Right hindlimb (tissue), 1 donor: ENCODE measurements at places on chromosomes 2 and 18.
A peak's percentile ranks its signal among the peaks of the same experiment; 100 is the strongest.

GRCh38 chr18:6776188-6776587, 46.7 kb downstream of the ARHGAP28 start:
- peak; percentile 82 for DNase-seq

- DNase-seq = no peak
Measured at GRCh38 chr2:217723981-217724380, 278.8 kb downstream of the TNS1 start.

DNA sequence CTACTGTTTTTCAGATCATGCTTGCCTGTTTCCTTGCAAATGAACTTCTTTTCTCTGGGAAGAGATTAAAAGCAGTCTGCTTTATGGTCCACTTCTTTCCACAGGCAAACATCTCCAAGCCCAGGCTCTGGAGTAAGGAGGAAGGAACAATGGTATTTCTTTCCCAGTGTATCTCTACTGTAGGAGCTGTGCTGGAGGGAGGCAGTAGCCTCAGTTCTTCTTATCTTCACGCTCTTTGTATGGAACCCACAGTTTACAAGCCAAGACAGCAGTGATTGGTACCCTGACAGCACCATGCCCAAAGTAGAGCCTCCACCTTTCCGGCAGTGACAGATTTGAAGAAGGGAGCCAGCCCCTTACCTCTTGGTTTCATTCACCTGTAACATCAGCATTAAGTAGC, 35.2 kb downstream of the SPOPL start:
- no peak for DNase-seq

DNA sequence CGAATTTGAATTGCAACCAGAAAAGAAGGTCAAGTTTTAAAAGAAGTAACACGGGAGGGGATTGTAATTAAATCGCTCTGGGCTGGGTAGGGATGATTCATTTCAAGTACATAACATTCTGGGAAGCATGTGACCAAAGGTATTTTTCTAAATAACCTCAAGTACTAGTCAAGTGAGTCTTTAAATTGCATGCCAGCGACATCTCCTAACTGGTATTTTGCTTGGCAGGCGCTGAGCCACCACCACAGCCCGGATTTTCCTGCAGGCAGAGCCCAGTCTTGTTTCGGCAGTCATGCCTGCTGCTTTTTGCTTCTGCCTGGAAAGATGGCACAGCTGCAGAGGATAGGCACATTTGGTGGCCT, 33.7 kb upstream of the NPAS2 start:
- DNase-seq = peak; percentile 64

DNA sequence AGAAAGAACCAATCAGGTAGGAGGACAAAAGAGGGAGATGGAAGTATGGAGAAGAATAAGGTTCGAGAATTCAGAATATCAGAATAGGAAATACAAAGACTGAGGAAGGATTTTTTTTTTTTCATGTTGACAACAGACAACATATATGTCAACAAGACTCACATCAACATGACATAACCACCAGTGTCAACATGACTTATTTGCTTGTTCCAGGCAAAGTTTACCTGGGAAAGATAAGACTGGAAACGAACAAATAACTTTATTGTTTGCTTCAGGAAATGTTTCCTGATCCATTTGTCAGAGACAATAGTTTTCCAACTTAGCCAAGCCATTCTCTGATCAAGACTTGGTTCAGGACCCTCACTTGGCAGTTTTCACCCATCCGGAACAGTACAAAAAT, 321.9 kb upstream of the NETO1 start:
- no peak for DNase-seq

DNA sequence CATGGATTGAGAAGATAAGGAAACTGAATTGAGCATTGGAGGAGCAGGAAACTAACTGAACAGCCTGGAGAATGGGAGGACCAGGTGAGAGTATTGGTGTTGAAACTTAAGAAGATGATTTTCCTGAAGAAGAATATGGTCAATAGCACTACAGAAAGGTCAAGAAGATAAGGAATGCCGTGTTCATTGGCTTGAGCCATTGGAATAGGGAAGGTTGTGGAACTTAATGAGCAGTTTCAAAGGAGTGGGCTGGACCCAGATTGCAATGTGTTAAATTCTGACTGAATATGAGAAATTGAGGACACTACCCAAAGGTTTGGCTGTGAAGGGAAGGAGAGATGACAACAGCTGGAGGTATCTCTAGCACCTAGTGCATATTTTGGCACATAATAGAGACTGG, 19.0 kb downstream of the KCMF1 start:
- no peak for DNase-seq

DNA sequence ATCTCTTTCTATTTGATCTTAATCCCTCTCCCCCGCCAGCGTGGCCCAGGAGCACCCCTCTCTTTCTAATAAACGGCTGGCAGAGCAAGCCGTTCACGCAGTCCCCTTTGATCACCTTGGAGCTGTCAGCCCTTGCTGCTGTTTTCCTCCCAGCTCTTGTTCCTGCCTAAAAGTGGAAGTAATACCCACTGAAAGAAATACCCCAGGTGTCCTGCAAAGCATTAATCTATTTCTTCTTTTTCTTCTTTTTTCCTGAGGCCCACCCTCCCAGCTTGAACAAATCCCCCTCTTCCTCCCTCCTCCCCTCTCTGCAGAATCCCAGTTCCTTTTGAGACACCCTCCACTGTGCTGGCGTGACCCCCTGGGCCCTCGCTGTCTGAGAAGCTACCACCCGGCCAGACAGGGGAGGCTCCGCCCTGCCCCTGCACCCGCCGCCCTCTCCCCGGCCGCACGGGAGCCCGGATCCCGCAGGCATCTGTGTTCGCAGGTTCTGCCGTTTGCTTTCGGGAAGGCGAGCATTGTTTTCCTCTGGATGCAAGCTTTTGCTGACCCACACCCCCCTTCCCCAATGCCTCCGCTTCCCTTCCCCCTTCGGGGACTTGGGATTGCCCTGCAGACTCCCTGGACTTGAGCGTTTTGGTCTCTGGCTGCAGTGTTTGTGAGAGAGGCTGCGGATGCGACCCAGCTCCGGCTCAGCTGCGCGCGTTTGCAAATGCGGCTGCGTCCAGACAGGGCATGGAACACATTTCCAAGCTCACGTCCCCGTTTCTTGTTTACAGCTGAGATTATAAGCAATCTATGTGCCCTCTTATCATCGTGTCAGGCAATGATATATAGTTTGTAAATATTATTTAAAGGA, 631.5 kb downstream of the NYAP2 start:
- peak; percentile 83 for DNase-seq

DNA sequence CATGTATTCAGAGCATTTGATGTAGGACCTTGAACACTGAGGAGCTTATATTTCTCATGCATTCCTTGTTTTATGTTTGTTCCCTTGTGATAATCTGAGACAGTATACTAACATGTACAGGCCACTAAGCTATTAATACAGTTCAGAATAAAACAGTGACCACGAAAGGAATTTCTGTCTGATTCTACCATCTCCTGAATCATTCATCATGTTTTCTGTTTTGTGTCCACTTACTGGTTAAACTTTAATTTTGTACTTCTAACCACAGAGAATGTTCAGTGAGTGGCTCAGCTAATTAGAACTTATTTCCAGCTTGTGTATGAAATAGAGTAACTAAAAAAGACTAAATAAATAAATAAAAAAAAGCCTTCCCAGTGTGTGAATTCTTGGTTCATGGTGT, 110.4 kb downstream of the LRP1B start:
- DNase-seq = no peak

- DNase-seq = no peak
Measured at GRCh38 chr2:133720429-133720828, 152.2 kb upstream of the NCKAP5 start.

- DNase-seq = no peak
Measured at GRCh38 chr2:222844323-222844722, 16.5 kb upstream of the ACSL3 start.

DNA sequence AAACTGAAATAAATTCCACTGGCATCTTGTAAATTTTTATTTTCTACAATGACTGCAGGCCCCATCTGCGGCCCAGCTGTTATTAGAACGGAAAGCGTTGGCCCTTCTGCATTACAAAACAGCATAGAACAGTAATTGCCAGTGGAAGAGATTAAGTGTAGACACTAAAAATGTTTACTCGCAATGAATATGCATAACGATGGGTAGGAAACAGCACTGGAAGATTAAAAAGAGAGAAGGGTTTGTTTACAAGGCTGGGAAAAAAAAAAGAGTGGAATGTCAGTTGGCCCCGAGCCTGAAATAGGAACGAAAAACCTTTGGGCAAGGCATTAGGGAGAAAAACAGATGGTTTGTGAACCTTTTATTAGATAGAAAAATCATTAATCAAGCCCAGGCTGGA, 275.9 kb upstream of the TCF4 start:
- DNase-seq = peak; percentile 64

GRCh38 chr2:9867881-9868280, 24.6 kb downstream of the TAF1B start:
- DNase-seq = no peak

GRCh38 chr2:10072656-10073480, 7.3 kb downstream of the CYS1 start:
- DNase-seq = peak; percentile 90

DNA sequence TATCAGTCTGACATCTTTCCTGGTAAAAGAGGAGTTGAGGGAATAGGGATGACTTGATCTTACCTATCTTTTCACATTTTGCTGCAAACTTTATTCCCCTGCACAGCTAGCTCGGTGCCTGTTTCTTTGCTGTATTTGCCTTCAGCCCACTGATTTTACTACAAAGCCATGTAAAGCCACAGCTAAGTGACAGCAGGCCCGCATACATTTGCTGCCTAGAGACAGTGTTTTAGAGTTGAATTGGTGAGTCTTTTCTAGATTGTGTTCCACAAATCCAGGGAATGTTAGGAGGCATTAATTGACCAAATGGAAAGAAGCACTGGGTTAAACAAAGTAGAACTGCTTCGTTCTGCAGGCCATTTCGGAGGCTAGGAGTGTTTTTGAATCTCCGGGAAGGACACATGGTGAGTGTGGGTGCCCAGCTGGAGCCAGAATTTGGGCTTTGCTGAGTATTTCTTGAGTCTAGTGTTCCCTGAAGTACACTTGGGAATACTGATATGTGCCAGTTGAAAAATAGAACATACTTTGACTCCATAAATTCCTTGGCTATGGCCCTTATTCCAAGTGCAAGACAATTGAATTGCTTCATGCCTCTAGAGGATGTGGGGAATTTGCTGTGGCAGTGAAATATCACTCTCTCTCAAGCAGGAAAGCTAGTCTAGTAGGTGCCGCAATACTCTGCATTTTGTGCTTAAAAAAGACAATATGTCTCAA, 329.8 kb downstream of the PTPRM start:
- DNase-seq = no peak

DNA sequence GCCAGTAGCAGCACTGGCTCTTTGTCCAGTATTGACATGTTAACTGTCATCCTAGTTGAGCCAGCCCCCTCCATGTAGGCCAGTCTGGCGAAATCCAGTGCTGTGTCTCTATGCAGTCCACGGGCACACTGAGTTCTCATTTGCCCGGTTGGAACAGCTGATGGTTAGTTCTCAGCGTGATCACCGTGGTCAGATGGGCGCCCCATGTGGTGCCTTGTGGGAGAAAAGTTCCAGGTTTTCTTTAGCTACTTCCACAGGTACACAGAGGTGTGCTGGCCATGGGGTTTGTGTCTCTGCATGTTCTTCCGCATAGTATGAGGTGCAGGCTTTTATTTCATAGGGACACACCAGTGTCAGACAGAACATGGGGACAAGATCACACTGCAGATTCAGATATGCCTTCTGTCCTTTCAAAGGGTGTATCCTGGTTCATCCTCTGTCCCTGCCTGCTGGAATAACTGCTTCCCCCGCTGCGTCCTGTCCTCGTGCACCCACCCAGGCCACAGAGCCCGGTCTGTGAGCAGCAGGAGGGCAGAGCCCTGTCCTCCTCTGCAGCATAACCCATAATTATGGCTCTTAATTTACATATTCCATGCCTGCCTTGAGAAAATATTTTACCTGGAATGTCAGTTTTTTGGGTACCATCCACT, 334.1 kb downstream of the GBX2 start:
- no peak for DNase-seq

- no peak for DNase-seq
Measured at GRCh38 chr2:230924092-230924469, 961 bp downstream of the GPR55 start.

DNA sequence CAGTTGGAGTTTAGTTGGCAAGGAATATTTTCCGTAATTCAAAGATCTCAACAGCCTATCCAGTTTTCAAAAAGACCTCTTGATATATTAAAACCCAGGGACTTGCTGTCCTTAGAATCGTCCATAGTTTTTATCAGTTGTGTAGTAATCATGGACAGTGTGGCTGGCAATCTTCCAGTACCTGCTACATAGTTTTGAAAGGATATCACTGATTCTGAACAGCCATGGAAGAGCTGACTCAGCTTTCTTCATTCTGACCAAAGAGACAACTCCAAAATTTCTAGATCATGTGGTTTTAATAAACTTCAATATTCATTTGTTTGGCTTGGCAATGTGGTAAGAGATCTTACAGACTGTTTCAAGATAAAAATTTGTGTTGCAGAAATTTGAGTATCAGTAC, 616.7 kb downstream of the TDRD15 start:
- no peak for DNase-seq

DNA sequence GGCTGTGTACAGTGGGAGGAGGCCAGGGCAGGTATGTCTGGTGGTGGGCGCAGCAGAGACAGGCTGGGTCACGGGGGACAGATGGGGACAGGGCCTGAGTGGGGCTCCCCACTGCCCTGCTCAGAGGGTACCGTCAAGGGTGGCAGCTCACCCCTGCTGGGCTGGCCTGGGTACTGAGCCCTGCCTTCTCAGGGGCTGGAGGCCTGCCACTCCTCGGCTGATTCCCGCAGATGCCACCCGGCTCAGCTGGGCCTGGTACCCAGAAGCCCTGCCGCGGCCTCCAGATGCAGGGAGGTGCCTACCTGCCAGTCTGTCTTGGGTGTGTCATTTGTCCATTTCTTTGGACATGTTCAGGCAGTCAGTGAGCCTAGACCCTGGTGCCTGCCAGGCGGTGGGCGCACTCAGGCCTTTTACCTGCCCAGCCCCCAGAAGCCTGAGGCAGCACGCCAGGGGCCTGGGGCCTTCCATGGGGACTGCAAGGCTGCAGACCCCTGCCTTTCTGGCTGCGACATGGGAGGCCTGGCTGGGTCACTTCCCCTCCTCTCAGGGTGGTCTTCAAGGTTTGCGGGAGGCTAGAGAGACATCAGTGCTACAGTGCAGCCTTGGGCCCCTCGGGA, 3.3 kb downstream of the SNORC start:
- DNase-seq = no peak

DNA sequence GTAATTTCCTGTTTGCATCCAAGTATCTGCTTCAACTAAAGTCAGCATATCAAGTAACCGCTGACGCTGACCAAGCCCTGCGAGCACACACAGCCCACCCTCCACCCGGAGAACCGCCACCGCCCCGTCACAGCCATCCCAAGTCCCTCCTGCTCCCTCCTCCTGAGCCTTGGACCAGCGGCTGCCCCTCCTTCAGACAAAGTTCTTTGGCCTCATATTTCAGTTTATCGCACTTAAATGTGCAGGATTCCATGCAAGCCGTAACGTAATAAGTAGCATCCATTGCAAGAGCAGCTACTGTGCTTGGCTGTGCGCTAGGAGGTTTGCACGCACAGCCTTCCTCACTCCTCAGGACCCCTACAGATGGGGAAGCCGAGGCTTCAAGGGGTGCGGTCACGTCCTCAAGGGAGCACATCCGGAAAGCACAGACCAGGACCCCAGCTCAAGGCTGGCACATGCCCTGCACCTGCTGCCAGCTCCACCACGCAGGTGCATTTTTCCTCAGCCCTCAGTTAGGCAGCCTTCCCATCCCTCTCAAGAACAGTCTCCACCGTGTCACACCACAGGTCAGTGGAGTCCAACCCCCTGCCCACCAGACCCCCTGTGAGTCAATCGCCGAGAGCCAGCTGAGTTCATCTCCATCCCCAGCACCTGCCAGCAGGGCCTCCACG, 17.1 kb downstream of the PXDN start:
- peak; percentile 67 for DNase-seq

- DNase-seq = no peak
Measured at GRCh38 chr2:223894968-223895367, 50.2 kb downstream of the WDFY1 start.

GRCh38 chr18:27608742-27609141, 423.6 kb upstream of the CHST9 start:
- DNase-seq = no peak
